ENCODE measurements at places on chromosomes 4 and X. TPM values are rescaled to one million over a fixed set of nuclear protein-coding genes. Genes with fewer than 3 reads are reported as not detected.

ANXA10 gene
- total RNA-seq: 58.3 TPM

DNA sequence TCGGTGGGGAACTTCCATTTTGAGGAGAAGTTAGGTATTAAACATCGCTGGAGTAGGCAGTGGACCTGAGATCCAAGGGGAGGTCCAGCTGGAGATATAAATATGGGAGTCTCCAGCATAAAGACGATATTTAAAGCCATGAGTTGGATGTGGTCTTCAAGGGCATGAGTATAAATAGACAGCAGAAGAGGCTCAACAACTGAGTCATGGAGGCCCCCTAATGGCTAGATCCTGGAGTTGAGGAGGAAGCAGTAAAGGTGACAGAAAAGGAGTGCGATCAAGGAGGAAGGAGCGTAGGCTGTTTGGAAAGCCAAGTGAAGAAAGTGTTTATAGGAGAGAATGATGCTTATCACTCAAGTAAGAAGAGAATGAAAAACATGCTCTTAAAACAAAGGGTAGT, 18.1 kb upstream of the APBB2 start:
- no peak for DNase-seq
- H3K27me3 ChIP-seq: no peaks in the 10 kb centered on the region
- no peak overlapping the region for H3K4me3 ChIP-seq
- peaks cover 5% of the 10 kb centered on the region for H3K36me3 ChIP-seq
- H3K4me1 ChIP-seq: no peaks in the 10 kb centered on the region

DNA sequence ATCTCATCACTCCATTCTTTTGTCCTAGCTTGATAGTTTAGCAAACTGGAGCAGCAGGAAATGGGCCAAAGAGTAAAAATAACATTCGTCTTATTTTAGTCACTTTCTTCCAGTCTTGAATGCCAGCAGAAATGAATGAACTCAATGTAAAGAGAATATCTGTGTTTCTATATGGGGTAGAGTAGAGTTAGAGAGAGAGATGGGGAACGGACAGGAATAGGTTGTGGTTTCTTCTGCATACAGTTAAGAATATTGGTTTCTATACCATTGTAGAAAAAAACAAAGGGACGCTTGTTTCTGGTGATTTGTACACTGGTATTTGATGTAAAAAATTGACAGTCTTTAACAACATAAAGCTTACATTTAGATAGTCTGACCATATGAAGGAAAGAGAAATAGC, 8.9 kb downstream of the GPR174 start:
- H3K27me3 ChIP-seq: no peaks in the 10 kb centered on the region
- H3K27ac ChIP-seq: no peak overlapping the region
- H3K4me3 ChIP-seq: no peak overlapping the region

DNA sequence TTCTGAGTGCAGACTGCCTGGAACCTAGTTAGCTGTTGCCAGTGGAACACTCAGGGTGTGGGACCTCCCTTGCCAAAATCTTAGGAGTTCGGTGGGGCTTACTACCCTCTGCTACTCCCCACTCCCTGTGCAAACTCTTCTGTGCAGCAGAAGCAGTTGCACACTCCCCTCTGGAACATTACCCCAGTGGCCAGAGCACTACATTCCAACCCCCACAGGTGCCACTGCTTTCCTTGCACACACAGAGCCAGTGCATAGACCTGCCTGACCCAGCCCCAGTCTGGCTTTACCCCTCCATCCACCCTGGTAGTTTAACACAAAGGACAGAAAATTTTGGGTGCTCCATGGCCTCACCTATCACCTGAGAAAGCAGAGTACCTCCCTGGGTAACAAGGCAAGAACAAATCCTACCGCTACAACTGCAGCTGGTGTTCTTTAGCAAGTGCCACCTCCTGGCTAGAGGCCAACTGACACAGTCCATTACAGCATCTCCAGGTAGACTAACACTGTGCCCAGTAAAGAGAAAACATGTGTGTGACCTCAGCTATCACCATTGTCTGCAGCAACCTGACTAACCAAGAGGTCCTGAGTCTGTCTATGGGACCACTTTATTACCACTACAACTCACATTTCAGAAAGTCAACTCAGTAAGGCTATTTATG, 11.5 kb upstream of the RASSF6 start:
- DNase-seq: no peak
- H3K27me3 ChIP-seq: no peaks in the 10 kb centered on the region
- no peak overlapping the region for H3K4me3 ChIP-seq
- no peaks in the 10 kb centered on the region for H3K36me3 ChIP-seq

DNA sequence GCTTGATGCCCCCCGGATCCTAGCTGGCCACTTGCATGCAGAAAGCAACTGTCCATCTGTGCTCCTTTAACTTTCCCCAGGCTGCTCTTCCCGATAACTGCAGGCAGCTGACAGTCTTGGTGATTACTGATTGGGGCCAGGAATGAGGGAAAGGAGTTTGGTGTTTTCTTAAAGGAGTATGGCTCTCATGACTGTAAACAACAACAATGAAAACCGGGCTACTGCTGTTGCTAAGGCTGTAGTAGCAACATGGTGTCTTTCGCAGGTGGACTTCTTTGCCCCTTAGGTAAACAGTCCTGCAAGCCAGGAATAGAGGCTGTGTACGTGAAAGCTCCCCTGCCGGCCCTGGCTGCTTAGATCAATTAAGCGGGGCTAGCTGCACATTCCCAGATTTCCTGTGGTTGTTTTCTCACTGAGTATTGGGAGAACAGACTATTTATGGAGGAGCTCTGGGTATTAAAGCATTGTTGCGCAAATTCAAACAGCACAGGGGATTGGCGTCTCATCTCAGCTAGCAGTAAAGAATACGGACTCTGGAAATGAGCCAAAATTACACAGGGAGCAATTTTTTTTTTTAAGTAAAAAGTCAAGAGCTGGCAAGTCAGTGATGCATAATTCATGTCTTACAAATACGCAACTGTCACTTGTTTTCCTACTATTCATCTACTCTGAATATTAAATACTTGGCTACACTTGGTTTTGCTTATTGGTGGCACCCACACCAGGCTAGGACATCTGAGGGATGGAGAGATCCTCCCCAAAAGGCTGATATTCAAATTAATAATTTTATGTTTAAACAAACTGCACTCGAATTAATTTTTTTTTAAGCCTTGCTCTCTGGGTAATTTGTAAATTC, 61.6 kb upstream of the NAP1L5 start:
- peaks cover 31% of the 10 kb centered on the region for H3K4me1 ChIP-seq
- H3K27ac ChIP-seq: no peak overlapping the region
- H3K36me3 ChIP-seq: no peaks in the 10 kb centered on the region
- no peak for DNase-seq

DNA sequence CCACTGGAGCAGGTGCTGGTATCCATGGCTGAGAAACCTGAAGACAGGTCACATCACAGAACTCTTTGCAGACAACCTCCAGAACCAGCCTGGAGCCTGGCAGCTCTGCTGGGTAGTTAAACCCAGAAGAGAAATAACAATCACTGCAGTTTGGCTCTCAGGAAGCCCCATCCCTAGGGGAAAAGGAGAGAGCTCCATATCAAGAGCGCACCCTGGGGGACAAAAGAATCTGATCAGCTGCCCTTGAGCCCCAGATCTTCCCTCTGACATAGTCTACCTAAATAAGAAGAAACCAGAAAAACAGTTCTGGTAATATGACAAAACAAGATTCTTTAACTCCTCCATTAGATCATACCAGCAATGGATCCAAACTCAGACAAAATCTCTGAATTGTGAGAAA, 823.2 kb upstream of the FRG1 start:
- H3K27ac ChIP-seq: no peak overlapping the region
- H3K36me3 ChIP-seq: no peaks in the 10 kb centered on the region
- no peak for DNase-seq
- H3K4me3 ChIP-seq: no peak overlapping the region

DNA sequence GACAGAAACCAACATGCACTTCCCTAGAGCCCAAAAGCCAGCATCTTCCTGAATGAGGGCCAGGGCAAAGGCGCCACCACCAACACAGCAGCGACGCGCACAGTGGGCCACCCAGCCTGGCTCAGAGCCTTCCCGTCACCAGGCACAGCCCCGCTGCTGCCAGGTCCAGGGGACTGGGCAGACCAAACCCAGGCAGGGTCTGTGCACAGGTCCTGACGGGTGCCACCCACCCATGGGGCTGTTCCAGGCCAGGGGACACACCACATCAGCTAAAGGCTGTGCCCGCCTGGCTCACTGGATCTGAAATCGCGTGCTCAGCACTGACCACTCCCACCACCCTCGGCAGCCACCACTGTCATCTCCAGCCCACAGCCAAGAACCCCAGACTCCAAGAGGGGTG, 13.8 kb downstream of the FAM53A start:
- H3K36me3 ChIP-seq: no peaks in the 10 kb centered on the region
- no peak overlapping the region for H3K27ac ChIP-seq
- no peak overlapping the region for H3K4me3 ChIP-seq
- H3K27me3 ChIP-seq: no peaks in the 10 kb centered on the region
- H3K4me1 ChIP-seq: no peaks in the 10 kb centered on the region

DNA sequence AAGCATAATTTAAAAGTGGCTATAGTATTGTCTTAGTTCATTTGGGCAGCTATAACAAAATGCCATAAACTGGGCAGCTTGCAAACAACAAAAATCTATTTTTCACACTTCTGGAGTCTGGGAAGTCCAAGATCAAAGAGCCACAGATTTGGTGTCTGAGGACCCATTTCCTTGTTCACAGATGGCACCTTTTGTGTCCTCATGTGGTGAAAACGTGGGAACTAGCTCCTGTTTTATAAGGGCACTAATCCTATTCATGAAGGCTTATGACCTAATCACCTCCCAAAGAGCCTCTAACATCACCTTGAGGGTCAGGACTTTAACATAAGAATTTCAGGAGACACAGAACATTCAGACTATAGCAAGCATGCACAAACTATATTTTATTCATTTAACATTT, 126.5 kb upstream of the WDFY3 start:
- no peak overlapping the region for H3K27ac ChIP-seq
- no peak overlapping the region for H3K4me3 ChIP-seq
- no peaks in the 10 kb centered on the region for H3K36me3 ChIP-seq
- DNase-seq: no peak

DNA sequence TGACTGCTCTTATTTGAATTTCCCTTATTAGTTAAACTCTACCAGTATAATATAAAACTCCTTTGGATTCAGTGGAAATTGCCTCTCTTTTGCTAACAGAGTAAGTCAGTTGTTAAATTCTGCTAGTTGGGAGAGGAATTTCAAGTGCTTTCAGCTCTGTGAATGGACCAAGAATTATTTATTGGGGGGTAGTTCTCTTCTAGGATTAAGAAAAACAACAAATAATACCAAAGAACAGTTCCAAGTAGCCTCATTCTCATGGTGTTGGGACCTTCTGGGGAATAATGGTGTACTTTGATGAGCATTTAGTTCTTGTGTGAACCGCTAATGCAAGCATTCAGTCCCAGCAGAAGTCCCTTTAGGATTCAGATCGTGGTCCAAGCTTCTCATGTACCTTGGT, 11.6 kb downstream of the SPARCL1 start:
- H3K4me1 ChIP-seq: peaks cover 19% of the 10 kb centered on the region
- no peak for DNase-seq

DNA sequence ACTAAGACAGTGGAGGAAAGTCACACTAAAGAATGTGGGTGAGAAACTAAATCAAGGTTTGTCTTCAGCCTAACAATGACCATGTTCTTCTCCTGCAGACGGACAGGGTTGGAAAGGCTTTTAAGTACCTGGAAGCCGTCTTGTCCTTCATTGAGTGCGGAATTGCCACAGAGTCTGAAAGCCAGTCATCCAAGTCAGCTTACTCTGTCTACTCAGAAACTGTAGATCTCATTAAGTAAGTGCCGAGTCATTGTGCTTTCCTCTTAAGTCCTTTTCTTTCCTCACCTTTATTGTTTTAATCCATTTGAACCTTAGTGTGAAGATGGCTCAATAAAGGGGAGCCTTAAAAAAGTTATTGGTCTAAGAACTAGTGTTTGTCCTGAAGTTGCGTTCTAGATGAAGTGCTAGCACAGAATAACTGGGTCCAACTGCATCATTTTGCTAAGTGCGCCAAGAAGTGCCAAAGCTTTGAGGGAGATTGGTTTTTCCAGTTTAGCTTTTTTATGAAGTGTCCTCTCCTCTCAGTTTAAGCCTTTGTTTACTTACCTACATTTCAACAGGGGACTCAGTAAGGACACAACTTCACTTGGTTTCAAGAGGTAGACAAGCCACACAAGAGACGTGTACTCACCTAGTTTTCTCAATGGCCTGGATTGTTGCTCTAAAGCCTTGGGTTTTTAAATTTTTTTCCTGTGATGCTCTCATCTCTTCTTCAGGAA, 89.3 kb downstream of the KLHL8 start:
- peaks cover 10% of the 10 kb centered on the region for H3K36me3 ChIP-seq
- no peak for DNase-seq
- no peak overlapping the region for H3K27ac ChIP-seq

- H3K27ac ChIP-seq: peak overlapping the region; percentile 13
- H3K36me3 ChIP-seq: no peaks in the 10 kb centered on the region
- H3K4me3 ChIP-seq: no peak overlapping the region
- H3K4me1 ChIP-seq: peaks cover 54% of the 10 kb centered on the region
- H3K27me3 ChIP-seq: no peaks in the 10 kb centered on the region
Observed at GRCh38 chr4:13983189-13983790, 355.8 kb upstream of the BOD1L1 start.

All from Calu3 (cell line).